ENCODE measurements at places on chromosomes 1 and 21.

DNA sequence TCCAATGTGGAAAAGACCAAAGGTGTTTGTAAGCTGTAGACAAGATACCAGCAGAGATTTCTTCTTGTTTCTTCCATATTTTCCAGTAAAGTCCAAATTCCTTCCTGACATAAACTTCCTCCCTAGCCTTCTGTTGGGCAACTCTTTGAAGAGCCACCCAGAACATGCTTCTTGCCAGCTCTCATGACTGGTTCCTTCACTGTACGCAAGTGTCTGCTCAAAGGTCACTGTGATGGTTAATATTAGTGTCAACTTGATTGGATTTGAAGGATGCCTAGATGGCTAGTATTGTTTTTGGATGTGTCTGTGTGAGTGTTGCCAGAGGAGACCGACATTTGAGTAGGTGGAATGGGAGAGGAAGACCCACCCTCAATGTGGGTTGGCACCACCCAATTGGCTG is 416.6 kb upstream of the RUNX1 start:
- no peak for DNase-seq

- peak; percentile 59 for DNase-seq
Measured at GRCh38 chr21:46559291-46559983, 45.4 kb downstream of the S100B start.

- no peak for DNase-seq
Measured at GRCh38 chr1:84598846-84599741, 24.9 kb upstream of the CTBS start.

DNA sequence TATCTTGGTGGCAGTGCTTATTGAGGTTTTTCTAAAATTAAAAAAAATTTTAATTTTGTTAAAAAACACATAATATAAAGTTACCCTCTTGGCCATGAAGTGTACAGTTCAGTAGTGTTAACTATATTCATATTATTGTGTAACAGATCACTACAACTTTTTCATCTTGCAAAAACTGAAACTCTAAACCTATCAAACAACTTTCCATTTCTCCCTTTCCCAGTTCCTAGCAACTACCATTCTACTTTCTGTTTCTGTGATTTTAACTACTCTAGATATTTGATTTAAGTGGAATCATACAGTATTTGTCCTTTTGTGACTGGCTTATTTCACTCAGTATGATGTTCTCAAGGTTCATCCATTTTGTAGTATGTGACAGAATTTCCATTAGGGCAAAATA is 55.5 kb downstream of the SLAMF6 start:
- DNase-seq = no peak

DNA sequence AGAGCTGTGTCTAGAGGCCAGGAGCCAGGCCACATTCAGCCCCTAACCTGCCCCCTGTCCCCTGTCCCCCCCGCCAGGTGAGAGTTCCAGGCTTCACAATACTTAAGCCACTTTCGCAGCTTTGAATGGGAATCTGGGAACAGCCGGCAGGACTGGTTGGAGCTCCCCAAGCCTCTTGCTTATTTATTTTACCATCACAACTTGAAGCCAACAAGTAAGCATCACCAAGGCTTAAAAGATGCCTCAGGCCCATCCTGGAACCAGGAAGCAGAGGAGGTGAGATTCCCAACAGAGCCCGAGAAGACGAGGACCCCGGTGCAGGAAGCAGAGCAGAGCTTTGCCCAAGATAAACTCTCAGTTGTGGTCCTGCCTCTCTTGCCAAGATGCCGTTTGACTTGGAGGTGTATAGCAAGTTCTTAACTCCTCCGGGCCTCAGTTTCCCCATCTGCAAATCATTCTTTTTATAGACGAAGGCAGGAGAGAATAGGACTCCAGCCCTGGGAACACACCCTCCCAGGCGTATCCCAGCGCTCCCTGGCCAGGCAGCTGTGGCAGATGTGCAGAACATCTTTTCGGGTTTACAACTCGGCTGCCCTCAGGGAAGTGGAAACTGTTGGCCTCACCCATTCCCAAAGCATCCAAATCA is 66.8 kb upstream of the SLC25A33 start:
- DNase-seq = no peak

DNA sequence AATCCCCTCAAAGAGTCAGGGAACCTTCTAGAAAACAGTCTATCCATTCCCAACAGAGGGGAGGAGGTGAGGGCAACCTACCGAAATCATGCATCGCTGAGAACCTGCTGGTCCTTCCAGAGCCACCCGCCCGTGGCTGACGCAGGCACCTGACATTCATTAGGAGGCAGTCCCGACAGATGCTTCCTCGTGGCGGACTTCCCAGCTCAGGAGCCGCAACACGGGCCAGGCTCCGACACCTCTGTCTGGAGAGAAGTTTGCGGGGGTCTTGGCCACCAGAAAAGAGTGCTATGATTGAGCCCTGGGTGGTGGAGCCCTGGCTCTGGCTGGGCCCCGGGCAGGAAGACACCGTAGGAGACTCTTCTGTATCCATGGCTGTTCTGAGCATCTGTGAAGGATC is 86.4 kb upstream of the ARHGEF16 start:
- no peak for DNase-seq

GRCh38 chr1:44033756-44034155 is 2.5 kb upstream of the SLC6A9 start:
- no peak for DNase-seq

GRCh38 chr1:78061825-78062523 is 16.2 kb downstream of the GIPC2 start:
- no peak for DNase-seq

DNA sequence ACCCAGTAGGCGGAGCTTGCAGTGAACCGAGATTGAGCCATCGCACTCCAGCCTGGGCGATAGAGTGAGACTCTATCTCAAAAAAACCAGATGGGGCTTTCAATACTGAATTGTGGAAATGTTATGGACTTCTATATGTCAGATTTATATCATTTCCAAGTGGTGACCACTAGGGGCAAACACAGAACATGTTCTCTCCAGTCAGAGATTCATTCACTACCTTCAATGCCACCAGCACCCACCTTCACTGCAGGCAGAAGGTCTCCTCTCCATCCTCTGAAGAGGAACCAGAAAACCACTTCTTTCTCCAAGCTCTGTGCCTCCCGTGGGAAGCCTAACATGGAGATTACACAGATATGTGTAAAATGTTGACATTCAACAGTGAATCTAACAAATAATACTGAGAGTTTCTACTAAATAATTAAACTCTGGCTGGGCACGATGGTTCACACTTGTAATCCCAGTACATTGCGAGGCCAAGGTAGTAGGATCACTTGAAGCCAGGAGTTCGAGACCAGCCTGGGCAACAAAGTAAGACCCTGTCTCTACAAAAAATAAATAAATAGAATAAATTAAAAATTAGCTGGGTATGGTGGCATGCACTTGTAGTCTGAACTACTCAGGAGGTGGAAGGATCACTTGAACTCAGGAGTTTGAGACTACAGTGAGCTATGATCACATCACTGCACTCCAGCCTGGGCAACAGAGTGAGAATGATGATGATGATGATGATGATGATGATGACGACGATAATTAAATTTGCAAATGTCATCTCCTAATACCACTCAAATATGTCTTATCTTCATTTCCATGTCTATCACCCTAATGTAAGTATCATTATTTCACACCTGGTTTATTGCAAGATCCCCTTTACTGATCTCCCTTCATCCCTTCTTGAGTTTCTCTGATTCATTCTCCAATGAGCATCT is 151.1 kb downstream of the ZNF281 start:
- DNase-seq = peak; percentile 16

- DNase-seq = no peak
Measured at GRCh38 chr1:234851450-234852438, 241.8 kb upstream of the IRF2BP2 start.

- no peak for DNase-seq
Measured at GRCh38 chr1:230341162-230341546, 85.0 kb downstream of the PGBD5 start.

GRCh38 chr1:108598340-108598739 is 38.4 kb downstream of the EEIG2 start:
- DNase-seq = no peak

GRCh38 chr1:31654474-31654776 is 9.7 kb upstream of the PEF1 start:
- DNase-seq = no peak

- no peak for DNase-seq
Measured at GRCh38 chr1:27036718-27037117, 24.1 kb upstream of the TENT5B start.

- no peak for DNase-seq
Measured at GRCh38 chr1:9388335-9389180, 95.9 kb downstream of the SPSB1 start.

GRCh38 chr1:40199126-40199525 is 37.9 kb downstream of the RLF start:
- no peak for DNase-seq

DNA sequence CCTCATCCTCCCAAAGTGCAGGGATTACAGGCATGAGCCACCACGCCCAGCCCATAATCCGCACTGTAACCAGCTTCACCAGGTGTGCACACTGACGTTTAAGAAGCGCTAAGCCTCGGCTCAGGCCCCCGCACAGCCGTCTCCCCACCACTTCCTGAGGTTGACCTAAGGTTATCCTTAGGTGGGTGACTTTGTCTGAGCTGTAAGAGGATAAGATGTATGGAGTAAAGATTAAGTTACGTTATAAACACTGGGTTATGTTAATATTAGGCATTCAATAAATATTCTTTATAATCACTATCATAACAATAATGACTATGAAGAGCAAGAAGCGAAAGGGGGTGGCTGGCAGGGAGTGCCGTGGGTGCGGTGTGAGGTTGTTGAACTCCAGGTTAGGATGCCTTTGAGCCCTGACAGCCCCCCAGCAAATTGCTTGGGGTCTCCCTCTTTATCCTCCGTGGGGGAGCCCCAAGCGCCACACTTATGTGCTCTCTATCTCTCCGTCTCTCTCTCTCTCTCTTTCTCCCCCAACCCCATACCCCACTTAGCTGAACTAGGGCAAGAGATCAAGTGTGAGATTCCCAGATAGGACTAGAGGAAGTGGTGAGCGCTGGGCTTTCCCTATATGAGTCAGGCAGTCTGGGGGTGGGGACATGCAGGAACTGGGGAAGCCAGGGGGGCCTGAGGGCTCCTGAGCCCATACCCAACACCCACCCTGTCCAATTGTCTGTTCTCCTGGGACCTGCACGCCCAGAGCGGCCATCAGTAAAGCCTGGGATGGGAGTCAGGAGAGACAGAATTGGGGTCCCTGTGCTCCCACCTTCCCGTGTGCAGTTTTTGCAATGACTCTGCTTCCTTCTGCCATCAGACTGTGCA is 7.6 kb downstream of the EFHD2 start:
- peak; percentile 82 for DNase-seq

DNA sequence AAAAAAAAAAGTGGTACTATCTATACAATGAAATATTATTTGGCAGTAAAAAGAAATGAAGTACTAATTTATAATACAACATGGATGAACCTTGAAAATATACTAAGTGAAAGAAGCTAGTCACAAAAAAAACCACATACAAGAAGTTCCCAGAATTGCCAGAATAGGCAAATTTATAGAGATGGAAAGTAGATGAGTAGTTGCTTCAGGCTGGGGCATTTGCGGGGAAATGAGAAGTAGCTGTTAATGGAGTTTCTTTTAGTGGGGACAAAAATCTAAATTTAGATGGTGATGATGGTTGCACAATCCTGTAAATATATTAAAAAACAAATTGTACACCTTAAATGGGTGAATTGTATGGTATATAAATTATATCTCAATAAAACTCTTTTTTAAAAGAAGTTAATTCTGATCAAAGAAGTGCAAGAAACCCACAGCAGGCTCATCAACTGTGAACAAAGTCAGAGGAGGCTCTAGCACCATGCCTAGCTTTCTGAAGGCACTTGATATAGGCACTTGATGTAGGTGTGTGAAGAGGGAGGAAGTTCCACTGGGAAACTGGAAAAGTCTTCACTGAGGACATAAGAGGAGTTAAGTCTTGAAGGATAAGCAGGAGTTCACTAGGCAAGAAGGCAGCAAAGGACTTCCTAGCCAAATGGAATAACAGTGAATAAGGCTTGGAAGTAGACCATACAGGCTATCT is 52.5 kb downstream of the DMAP1 start:
- no peak for DNase-seq

DNA sequence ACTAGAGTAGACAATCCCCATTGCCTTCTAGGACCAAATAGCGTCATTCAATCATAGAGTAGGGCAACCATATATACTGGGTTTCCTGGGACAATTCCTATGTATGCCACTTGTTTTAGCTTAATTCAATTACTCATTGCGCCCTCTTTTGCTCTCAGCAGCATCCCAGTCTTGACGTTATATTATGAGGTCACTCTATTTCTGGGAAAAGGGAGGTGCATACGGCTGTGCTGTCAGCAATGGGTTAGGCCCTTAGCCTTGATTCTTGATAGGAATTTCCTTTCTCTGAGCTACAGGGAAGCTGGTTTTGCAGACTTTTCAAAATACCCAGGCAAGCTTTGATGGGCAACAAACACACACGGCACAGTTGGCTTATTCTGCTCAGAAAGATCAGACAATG is 4.4 kb upstream of the KAZN start:
- no peak for DNase-seq

Measured in CD4-positive, alpha-beta T cell treated with Interleukin-21 for 1 hour (primary cell).